ENCODE measurements at places on chromosomes 1 and 21. TPM values are rescaled to one million over a fixed set of nuclear protein-coding genes. Genes with fewer than 3 reads are reported as not detected.

- DNase-seq: no peak
Measured at GRCh38 chr1:30749691-30750583, 7.6 kb downstream of the LAPTM5 start.

DNA sequence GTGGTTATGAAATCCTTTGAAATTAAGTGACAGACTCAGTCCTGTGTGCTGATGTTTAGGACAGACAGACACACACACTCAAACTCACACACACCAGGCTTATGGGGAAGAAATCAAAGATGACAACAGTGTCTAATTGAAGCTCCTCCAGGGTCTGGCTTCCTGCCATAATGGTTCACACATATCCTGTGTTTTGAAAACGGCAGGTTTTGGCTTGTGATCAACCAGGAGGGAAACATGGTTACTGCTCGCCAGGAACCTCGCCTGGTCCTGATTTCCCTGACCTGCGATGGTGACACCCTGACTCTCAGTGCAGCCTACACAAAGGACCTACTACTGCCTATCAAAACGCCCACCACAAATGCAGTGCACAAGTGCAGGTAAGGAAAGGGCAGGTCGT, 4.6 kb downstream of the MTARC1 start:
- DNase-seq: peak; percentile 42

KCNE2 gene
- total RNA-seq: not detected

CLCA1 gene
- not detected for total RNA-seq

CFHR2 gene
- not detected for total RNA-seq

Data from osteocyte (in vitro differentiated cells).